ENCODE measurements at places on chromosomes 13 and 19.

GRCh38 chr13:45592758-45593157, 22.8 kb downstream of the ERICH6B start:
- DNase-seq = no peak

DNA sequence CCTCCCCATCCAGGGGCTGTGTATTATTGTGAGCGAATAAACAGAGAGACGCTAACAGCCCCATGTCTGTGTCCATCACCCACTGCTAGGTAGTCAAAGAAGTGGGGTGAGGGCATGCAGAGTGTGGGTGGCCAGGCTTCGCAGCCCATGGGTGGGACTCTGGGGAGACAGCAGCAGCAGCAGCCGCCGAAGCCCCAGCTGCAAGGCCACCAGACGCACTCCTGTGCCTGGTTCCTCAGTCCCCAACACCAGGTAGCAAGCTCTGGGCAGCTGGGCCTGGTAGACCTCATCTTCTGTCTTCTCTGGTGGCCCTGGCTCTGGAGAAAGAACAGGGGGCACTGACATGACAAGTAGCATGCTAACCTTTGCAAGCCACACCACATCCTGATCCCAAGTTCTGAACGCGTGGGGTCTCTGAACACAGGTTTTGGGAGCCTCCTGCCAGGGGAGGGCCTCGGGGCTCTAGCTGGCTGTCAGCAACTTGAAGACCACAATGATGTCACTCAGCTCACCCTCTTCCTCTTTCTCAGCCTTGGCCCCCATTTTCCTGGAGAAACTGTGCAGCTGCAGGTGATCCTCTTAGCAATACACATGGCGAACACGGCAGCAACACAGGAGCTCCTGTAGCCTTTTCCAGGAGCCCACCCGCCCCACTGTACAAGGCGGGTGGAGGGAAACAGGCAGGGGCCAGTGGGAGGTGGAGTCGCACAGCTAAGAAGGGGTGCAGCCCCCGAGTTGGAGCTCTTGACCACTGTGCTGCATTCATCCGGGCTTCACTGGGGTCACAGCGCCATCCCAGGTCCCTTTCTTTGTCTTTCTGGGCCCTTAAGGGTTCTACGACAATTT, 5.8 kb downstream of the FUZ start:
- DNase-seq = no peak

- DNase-seq = no peak
Observed at GRCh38 chr13:25630329-25630900, 258.6 kb downstream of the ATP8A2 start.

DNA sequence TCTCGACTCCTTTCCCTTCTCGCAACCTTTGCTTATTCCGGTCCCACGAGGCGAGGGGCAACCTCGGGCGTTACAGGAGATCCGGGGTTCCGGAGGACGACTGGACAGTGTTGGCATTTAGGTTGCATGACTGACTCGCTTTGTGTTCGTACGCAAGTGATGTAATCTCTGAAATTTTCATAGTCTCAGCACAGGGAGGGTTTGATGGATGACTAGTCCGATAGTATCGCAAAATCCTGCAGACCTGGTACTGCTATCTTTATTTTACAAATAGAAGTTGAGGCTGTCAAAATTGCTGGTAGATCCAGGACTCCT, 342 bp downstream of the DDX49 start:
- DNase-seq = no peak

- peak; percentile 52 for DNase-seq
Observed at GRCh38 chr19:56080669-56081401, 40.3 kb downstream of the ZNF787 start.

DNA sequence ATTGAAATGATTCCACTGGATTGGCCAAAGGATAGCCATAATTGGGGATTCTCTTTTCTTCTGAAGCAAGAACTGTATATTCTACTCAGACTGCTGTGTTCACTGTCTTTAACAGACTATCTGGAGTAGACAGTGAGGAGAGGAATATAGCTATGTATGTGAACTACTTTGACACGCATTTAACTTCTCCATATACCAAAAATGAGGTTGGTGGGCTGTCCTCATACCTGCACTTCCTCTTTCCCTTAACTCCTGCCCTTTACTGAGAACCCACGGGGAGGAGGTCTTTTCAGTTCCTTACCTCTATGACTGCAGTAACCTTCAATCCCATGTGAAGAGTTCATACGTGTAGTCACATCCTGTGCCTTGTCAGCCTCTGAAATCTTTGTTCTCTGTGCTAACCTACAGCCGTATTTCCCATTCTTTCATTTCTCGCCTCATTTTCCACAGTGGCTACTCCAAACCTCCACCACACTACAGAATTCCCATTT, 305.8 kb downstream of the MTUS2 start:
- no peak for DNase-seq

Data from activated T-helper 9 cell treated with anti-CD3 and anti-CD28 coated beads, Interleukin-2, amount 50 U/mL, for 16 hours (primary cell).